Stimulated activated CD4-positive, alpha-beta T cell treated with anti-CD3 and anti-CD28 coated beads, TNF-alpha, amount 100 ng/mL, for 24 hours (primary cell): ENCODE measurements at places on chromosomes 6 and 20.

DNA sequence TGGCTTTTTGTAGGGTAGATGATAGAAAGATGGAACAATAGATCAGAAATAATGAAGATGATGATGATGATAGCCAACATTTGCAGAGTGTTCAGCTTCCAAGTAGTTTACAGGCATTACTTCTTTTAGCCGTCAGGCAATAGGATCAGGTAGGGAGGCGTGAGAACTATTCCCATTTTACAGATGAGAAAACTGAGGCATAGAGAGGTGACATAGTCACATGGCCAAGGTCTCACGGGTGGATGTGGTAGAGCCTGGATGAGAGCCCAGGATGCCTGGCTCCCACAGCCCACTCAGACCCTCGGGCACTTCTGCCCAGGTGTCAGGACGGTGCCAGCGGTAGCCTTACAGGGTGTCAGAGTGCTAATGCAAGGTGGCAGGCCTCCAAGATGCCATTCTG is 26.0 kb upstream of the TM9SF4 start:
- DNase-seq: no peak

- no peak for DNase-seq
Observed at GRCh38 chr20:38957235-38957876, 4.8 kb upstream of the DHX35 start.

GRCh38 chr6:141248021-141248799 is 884.5 kb upstream of the GJE1 start:
- DNase-seq: no peak

DNA sequence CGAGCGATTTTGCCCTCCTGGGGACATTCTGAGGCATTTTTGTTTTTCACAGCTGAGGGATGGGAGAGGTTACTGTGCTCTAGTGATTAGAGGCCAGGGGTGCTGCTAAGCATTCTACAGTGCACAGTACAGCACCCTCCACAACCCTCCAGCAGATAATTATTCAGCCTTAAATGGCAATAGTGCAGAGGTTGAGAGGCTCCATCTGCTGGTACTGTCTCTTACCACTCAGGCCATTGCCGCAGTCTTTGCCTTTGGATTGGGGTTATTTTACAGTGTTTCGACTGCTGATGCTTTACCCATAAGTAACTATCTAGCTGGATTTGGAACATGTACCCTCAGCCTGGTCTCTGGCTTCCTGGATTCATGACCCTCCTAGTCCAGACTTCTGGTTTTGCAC is 705.3 kb downstream of the KIF16B start:
- no peak for DNase-seq

DNA sequence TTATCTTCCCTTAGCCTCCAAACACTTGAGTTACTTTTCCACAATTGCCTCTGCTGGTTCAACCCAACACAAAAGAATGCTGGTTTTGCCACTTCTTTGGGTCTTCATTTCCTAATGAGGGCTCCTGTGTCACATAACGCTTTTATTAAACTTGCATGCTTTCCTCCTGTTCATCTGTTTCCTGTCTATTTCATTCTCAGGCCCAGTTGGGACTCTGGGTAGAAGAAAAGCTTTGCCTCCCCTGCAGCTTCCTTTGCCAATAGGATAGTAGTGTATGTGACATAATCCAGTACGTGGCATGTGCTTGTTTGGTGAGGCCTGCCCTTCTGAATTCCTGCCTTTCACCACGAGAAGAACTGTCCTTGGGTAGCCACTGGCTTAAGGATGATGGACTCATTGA is 529.3 kb upstream of the AGPAT4 start:
- no peak for DNase-seq

GRCh38 chr20:43065299-43065698 is 124.4 kb downstream of the PTPRT start:
- no peak for DNase-seq

DNA sequence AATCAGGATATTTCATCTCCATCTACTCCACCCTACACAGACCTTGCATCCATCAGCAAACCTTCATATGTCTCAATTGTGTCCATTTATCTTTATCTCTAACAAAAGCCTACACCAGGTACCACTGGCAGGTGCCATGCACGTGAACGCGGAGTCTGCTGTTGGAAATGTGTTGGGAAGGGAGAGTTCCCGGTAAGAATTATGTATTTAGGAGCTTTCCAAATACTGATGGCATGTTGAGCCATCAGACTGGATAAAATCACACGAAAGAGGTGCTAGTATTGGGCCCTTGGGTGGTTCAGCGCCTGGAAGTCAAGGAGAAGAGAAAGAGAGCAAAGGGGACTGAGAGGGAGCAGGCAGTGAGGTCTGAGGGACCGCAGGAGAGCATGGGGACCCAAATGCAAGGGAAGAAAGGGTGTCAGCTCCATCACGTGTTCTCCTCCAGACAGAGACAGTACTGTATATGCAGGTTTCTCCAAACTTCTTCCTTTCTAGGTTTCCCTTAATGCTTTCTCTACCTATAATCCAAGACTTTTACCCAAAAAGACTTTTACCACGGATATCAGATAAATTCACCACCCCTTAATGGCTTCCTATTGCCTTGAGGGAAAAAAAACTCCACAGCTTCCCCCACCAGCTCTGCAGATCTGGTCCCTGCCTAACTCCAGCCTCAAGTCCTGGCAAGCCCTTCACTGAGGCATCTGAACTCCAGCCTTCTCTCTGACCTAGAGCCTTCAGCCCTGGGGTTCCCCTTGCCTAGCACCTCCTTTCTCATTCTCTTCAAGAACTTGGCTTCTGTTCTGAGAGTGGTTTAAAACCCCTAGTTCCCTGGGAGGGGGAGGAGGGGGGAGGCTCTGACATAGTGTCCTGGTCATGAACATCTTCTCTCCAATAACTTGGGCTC is 4.8 kb upstream of the ZNF217 start:
- no peak for DNase-seq

- no peak for DNase-seq
Observed at GRCh38 chr6:27154696-27155095, 92.8 kb upstream of the PRSS16 start.
